HEK293T (cell line): ENCODE measurements at places on chromosomes 5 and 9.

- DNase-seq: no peak
These were observed 197.1 kb downstream of the CDH18 start for GRCh38 chr5:19790829-19791466.

- DNase-seq: no peak
These were observed 74.0 kb downstream of the PRR16 start for GRCh38 chr5:120538149-120538548.

- no peak for DNase-seq
These were observed 532.5 kb downstream of the KIF4B start for GRCh38 chr5:155546075-155546474.

DNA sequence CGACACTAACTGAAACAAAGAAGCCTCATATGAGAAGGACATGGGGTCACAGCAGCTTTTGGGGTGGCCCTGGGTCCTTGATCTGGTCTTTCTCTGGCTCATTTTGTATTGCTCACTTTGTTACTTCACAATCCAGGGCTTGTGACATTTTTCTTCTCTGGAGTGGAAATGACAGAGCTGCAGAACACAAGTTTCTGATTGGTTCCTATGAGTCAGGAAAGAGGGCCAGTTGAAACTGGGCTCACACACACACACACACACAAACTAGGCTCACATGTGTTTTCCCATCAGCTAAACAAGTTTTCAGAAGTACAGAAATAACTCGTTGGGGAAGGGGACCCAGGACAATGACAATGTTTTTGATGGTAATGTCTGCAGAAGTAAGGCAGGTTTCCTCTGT, 54.3 kb downstream of the TMC1 start:
- DNase-seq: no peak

GRCh38 chr5:164484948-164485347, 979.5 kb downstream of the MAT2B start:
- no peak for DNase-seq

DNA sequence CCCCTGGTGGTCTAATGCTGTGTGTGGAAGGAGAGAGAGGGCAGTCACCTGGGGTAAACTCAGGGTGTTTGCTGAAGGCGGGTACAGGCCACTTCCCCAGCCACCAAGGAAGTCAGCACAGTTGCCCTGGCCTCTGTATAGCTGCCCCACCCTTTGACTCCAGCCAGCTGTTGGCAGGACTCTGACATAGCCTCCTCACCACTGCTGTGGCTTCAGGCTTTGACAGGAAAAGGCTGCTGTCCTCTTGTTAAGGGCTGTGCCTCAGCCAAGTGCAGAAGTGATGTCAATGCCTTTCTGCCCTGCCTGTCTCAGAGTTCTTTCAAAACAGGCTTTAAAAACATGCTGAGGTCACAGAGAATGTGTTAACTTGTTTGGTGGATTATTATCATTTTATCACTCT, 487.2 kb upstream of the KLF4 start:
- no peak for DNase-seq

DNA sequence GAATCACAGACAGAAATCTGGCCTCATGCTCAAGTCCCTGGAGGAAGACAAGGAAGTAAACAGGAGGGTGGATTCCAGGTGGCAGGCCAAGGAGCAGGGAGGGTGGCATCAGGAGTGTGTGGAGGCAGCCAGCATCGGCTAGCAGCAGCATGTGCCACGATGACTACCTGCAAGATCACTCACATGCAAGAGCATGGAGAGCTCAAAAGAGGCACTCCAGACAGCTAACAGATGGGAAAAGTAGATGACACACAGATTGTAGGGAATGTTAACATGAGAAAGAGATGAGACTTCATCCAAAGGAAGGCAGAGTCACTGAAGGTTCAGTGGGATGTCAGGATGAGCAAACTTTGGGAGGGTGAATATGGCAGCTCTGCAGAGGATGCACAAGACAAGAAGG, 104.3 kb downstream of the SEMA5A start:
- DNase-seq: no peak

DNA sequence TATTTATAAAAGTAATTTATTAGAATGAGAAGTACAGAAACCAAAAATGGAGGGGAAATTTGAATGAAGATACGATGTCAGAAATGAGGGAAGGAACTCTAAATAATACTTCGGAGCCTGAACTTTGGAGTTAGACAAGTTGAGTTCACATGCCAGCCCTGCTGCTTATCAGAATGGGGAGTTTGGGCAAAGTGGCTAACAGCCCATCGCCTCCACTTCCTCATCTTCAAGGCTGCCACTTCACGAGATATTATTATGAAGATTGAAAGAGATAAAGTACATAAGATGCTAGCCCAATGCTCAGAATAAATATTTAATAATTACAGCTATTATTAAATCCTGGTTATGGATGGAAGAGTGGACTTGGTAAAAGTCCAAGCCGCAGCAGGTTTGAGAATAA, 56.2 kb upstream of the ABCA1 start:
- no peak for DNase-seq

- no peak for DNase-seq
These were observed 483.1 kb downstream of the BNC2 start for GRCh38 chr9:16387382-16387781.

- no peak for DNase-seq
These were observed 41.0 kb upstream of the GFPT2 start for GRCh38 chr5:180394031-180394636.

DNA sequence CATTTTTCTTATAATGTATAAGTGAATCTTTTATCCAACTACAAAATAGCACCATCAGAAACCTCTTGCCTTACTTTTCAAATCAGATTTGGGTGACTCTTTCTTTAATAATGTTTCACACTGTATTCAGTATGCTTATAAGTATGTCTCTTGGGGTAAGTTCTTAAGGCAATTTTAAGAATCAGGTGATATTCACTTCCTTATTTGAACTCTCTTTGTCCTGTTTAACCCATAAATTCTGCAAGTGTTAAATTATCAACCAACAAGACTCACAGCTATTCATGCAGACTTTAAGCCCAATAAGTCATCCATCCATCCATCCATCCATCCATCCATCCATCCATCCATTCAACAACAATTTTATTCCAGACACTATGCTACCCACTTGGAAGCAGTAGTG, 142.7 kb upstream of the FBXL17 start:
- DNase-seq: no peak

DNA sequence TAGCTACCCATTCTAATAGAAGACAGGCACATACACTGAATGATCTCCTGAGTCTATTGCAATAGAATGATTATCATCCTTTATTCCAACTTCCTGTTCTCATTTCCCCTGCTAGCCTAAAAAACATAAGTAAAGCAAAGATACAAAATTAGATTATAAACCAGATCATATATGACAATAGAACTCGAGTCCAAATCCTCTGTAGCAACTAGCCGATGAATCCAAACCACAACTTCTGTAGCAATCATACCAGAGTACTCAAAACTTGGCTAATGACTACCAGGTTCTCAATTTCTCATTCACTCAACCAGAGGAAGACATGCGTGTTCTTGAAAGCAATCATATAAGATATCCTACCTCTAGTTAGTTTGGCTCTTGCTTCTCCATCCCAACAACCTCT, 622.1 kb downstream of the PSAT1 start:
- DNase-seq: no peak

DNA sequence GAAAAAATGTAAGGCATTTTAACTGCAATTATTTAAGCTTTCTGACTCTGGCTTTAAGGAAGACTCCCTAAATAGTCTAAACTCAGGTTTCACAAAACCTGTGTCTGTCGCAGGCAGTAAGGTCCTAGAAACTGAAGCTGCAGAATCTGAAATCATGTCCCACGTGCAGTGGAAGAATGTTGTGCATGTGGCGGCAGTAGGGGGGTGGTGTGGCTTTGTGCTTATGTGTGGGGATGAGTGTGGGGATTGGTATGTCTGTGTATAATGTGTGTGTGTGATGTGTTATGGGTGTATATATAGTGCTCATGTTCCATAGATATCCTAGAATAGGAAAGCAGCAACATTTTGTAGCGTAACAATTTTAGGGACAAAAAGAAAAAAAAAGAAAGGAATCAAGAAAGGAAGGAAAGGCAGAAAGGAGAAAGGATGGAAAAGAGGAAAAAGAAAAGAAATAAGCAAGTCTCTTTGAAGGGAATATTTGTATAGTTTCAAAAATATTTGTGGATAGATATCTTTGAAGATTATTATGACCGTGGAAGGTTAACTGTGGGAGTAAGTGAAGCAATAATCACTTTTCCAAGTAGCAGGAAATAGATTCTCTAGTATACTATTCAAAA, 6.6 kb downstream of the ANKDD1B start:
- DNase-seq: no peak

DNA sequence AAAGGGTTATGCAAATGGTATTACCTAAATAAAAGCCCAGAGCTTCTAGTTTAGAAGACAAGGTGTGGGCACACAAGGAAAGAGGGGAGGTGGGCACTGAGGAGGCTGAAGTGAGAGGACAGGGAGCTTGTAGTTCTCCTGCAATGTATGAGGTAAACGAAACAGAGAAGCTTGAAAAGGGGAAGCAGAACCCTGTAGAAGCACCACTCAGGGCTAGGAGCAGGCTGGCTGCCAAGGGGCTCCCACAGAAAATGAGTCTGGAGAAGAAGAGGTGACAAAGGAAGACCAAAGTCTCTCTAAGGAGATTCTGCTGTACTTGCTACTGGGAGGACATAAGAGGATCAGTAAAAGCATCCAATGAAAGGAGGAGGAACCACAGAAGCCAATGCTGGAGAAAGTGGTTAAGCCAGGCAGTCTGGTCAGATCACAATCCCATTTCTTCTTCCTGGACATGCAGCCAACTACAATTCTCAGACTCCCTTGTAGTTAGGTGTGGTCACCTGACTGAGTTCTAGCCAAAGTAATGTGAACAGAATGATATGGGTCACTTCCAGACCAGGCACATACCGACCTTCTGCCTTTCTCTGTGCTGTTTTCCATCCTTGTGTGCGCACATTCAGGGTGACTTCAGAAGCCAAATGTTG, 174.5 kb upstream of the MAP3K1 start:
- DNase-seq: no peak

GRCh38 chr5:15898641-15899040, 280.9 kb downstream of the MARCHF11 start:
- DNase-seq: no peak

GRCh38 chr9:136018257-136019031, 57.3 kb upstream of the UBAC1 start:
- DNase-seq: no peak

DNA sequence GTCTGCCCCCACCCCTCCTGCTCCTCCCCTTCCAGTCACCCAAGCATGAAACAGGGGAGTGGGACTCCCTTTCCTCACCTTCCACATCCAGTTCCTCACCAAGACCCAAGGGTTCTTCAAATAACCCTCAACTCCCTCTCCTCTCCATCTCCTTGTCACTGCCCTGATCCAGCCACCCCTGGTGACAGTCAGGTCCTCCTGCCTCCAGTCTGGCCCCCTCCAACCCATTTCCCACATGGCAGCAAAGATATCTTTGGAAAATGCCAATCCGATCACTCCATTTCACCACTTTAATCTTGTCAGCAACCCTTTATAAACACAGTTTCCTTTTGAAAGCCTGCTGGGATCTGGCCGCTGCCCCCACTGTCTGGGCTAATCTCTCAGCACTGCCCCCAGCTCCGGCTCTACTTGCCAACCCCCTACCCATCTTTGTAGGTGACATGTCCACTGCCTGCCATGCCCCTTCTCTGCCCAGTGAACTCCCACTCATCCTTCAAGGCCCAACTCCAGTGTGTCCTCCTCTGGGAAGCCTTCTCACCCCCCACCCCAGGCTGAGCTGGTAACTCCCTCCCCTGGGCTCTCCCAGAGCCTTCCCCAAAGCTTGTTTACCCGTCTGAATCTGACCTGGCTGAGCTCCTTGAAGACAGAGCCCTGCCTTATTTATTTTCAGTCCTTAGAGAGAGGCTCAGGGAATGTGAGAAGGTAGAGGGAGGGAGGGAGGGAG, 781 bp upstream of the MYOZ3 start:
- DNase-seq: no peak

- DNase-seq: no peak
These were observed 45.7 kb upstream of the ORM1 start for GRCh38 chr9:114276908-114277821.

GRCh38 chr5:80077051-80077714, 42.0 kb downstream of the THBS4 start:
- DNase-seq: no peak

- DNase-seq: no peak
These were observed 42.2 kb upstream of the CEP72 start for GRCh38 chr5:569868-570361.

DNA sequence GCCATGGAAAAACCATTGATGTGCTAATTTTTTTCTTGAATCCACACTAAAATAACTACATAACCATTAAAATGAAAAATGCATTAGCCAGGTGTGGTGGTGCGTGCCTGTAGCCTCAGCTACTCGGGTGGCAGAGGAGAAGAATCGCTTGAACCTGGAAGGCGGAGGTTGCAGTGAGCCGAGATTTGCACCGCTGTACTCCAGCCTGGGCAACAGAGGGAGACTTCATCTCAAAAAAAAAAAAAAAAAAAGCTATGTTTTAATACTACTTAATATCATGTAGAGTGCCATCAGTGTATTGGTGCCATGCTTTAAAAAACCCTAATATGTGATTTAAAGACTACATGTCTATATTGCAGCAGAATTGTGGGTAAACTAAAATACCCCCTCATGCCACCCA, 58.9 kb downstream of the NDFIP1 start:
- DNase-seq: no peak

- no peak for DNase-seq
These were observed 28.5 kb upstream of the SLC6A3 start for GRCh38 chr5:1473746-1474145.

- no peak for DNase-seq
These were observed 57.7 kb downstream of the MAPKAP1 start for GRCh38 chr9:125649315-125649714.

DNA sequence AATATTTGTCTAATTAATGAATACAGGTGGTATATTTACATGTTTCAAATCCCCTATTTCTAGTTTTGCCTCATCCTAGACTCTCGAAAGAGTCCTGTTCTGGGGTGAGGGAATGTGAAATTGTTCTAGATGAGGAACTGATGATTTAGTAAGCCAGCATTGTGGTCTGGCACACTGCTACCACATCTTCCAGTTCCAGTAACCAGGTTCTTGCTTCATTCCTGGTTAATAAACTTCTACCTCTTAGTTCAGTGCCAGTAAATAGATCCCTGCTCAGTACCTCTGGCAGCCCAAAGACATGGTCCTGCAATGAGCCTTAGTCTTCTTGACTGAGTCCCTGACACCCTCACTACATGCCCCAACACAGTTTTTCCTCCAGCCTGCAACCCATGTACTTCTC, 207.7 kb downstream of the SREK1 start:
- no peak for DNase-seq

GRCh38 chr5:133354323-133355185, 257.8 kb downstream of the FSTL4 start:
- DNase-seq: no peak

GRCh38 chr9:8916771-8917170, 1117.2 kb upstream of the DMAC1 start:
- DNase-seq: no peak

DNA sequence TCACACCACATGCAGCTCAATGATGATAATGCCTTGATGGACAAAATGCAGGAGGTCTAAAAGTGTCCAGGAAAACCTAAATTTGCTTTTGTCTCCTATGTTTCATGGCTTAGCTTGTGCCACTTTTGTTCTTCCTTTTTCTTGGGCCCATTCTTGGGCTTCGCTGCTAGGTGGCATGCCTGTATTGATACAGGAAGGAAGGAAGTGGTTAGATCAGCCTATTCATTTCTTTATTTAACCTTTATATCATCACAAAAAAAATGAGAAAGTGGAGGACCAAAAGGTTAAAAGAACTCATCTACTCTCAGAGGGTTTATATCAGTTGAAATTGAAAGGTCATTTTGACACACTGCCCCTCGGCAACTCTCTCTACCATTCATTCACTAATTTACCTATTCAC, 260.2 kb downstream of the ARHGAP26 start:
- no peak for DNase-seq
